ENCODE measurements at places on chromosomes 3 and 15.

- no peak for DNase-seq
These were observed 55.0 kb downstream of the ZIC4 start for GRCh38 chr3:147351301-147351700.

- DNase-seq = no peak
These were observed 363 bp downstream of the MAGI1 start for GRCh38 chr3:66038384-66038725.

DNA sequence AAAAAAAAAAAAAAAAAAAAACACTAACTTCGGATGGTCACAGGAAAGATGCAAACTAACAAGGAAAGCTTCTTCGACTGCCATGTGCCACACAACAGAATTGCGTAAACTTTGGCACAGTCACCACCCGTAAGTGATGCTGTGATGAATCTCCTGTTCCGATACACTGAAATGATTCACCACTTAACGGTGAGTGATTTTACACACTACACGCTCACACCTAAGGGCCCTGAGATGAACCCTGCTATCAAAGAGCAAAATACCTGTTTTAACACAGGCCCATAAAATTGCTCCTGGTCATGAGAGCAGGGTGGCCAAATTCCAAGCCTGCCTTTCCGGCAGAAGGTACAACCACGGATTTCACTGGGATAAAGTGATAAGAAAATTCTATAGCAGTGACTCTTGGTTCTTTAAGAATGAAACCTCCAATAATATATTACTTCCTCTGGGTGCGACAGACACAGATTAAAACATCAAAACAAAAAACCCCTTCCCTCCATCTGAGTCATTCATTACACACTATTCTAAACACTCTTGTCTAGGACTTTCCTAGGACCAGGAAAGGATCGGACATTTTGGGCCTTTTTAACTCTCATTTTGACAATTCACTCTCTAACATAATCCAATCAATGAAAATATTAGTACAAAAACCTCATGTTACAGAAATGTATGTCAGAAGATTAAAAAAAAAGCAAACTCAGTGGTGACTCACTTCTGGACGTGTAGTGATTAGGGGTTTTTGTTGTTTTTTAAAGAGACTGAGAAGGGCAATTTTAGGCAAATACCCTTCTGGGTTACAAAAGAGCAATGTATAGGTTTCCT lies 28.3 kb downstream of the LRIG1 start:
- peak; percentile 13 for DNase-seq

- no peak for DNase-seq
These were observed 263.3 kb downstream of the ZIC1 start for GRCh38 chr3:147672436-147672835.

DNA sequence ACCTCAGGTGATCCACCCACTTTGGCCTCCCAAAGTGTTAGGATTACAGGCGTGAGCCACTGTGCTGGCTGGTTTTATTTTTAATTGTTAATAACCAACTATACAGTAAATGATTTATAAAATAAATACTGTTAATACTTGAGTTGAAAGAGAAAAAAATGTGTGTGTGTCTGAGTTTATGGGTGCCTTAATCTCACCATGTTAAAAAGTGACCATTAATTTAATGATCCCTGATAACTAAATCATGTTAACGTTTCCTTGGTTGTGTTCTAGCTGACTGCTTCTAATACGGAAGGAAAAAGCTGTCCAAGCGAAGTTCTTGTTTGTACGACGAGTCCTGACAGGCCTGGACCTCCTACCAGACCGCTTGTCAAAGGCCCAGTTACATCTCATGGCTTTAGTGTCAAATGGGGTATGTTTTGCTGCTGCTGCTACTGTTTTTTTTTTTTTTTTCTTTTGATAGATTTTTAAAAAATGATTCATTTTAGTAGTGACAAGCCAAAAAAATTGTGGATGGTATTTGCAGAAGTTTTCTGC lies 113.5 kb downstream of the GHSR start:
- no peak for DNase-seq

- no peak for DNase-seq
These were observed 26.7 kb upstream of the PIAS1 start for GRCh38 chr15:68027388-68027787.

DNA sequence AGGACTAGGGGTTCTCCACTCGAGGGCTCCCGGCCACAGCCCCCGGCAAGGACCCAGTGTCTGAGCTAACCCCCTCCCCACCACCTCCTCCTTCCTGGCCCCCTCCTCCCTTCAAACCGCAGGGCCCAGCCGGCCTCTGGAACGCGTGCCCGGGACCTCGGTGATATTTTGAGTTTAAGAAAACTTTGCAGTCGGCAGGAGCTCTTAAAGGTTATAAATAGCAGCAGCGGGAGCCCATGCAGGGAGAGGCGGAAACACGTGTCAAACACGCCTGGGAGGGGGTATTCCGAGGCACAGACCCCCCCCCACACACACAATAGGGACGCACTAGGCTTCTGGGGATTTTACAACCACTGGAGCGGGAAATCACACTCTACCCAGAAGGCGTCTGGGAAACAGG lies 3.1 kb upstream of the PTH1R start:
- no peak for DNase-seq

GRCh38 chr3:1251282-1252060 lies 158.6 kb downstream of the CNTN6 start:
- no peak for DNase-seq

DNA sequence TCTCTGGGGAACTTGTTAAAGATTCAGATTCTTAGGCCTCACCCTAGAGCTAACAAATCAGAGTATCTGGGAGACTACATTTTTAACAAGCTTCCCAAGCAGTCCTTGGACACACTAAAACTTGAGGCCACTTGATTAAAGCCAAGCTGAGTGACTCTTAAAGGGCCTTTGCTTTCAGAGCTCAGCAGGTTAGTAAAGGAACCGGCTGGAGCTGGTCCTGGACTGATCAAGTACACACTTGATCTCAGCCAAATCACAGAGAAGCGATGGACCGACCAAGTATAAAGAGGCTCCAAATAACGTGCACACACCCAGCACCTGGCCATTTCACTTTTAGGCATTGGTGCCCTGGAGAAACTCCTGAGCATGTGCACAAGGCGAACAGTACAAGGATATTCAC lies 12.9 kb upstream of the TM6SF1 start:
- no peak for DNase-seq

- no peak for DNase-seq
These were observed 42.1 kb downstream of the GOLGA6A start for GRCh38 chr15:74040109-74040850.

DNA sequence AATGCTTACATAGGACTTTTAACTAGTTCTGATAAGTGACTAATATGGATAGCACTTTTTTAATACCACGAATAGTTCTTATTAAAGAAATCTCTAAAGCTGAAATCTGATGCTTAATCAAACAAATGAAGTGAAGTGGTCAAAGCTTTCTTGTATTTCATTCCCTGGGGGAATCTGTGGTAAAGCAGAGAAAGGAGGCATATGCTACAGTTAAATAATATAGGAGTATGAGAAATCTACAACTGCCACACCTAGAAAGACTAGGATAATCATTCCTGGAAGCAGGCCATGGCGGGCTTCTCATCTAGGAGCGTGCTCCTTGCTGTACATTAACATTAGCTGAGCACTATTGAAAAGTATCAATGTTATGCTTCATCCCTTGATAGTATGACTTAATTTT lies 835.7 kb downstream of the OTOL1 start:
- DNase-seq = no peak

GRCh38 chr15:43285609-43286037 lies 18.9 kb upstream of the TGM5 start:
- peak; percentile 46 for DNase-seq

DNA sequence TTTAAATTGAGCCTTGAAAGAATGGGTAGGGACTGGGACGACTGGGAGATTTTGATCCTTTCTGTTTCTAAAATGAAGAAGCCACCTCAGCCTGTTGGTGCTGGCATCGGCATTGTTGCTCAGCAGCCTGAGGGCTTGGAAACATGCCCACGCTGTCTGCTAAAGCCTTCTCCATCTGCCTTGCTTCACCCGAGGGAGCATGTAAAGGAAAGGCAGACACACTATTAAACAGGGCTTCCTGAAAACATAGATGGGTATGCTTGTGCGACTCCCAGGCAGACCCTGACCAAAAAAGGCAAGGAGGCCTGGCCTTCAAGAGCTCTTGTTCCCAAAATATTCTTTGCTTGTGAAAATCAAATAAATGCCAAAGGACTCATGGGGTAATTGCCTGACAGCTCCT lies 84.2 kb upstream of the SLC4A7 start:
- DNase-seq = no peak

- no peak for DNase-seq
These were observed 273.9 kb downstream of the ROBO2 start for GRCh38 chr3:77313843-77314242.

DNA sequence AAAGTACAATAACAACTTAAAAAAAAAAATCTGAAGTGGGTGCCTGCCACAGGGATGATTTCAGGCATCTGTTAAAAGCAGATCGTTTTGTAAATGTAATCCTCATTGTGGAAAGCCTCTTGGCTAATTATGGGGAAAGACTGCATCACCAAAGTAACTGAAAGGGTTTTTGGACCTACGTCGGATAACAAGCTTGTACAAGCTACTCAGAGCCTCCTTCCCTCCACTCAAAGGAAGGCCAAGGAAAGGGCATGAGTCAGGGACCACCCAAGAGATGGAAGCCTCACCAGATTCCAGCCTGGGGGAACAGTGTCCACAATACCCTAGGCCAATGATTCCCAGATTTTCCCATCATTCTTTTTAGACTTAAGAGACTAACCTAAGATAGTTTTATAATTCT lies 84.3 kb downstream of the ATP1B3 start:
- DNase-seq = no peak

GRCh38 chr3:57354768-57355167 lies 62.3 kb upstream of the ASB14 start:
- no peak for DNase-seq

- DNase-seq = no peak
These were observed 22.8 kb upstream of the TM2D3 start for GRCh38 chr15:101675015-101675414.

- peak; percentile 20 for DNase-seq
These were observed 756 bp upstream of the CAMK2N2 start for GRCh38 chr3:184261854-184262763.

DNA sequence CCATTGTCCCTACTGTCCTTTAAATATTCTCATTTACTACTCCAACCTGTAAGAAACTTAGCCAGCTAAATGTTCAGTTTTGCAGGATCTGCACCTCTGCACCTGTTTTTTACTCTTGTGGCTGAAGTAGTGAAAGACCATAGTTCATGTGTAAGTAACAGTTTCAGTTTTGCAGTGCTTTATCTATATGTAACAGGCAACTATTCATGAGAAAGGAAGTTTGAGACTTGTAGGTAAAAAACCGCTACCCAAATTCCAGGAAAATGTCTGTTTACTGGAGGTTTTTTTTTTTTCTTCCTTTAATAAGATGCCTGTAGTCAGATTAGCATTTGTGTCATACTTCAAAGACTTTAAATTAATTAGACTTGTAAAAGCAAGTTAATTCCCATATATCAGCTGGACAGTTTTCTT lies 25.4 kb upstream of the MBNL1 start:
- DNase-seq = peak; percentile 61
